Upper lobe of left lung (tissue), 6 donors: ENCODE measurements at places on chromosomes 7 and 10. TPM values are rescaled to one million over a fixed set of nuclear protein-coding genes. Genes with fewer than 3 reads are reported as not detected.

- no peaks in the 10 kb centered on the region for H3K36me3 ChIP-seq
- no peaks in the 10 kb centered on the region for H3K4me1 ChIP-seq
- H3K27me3 ChIP-seq, result no peaks in the 10 kb centered on the region
Measured at GRCh38 chr7:91864070-91864469, 16.4 kb downstream of the MTERF1 start.

DNA sequence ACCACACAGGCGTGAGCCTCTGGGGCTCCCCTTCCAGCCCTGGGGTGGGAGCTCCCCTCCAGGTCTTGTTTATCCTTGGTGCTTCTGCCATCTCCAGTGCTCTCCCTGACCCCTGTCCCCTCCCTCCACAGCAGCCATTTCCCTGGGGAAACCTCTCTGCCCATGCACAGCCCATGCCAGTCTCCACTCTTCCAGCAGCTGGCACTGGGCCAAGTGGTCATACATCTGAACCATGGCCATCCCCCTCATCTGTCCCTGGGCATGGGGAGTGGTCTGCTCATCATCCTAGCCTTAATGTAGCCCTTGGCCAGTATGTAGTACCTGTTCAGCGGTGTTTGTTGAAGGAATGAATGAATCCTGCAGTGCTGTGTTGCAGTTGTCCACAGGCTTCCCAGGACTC is 172.4 kb upstream of the ZNF32 start:
- H3K4me1 ChIP-seq, result peaks cover under 1% of the 10 kb centered on the region
- no peaks in the 10 kb centered on the region for H3K27me3 ChIP-seq
- DNase-seq, result no peak
- no peak overlapping the region for H3K4me3 ChIP-seq
- no peak overlapping the region for H3K27ac ChIP-seq

DNA sequence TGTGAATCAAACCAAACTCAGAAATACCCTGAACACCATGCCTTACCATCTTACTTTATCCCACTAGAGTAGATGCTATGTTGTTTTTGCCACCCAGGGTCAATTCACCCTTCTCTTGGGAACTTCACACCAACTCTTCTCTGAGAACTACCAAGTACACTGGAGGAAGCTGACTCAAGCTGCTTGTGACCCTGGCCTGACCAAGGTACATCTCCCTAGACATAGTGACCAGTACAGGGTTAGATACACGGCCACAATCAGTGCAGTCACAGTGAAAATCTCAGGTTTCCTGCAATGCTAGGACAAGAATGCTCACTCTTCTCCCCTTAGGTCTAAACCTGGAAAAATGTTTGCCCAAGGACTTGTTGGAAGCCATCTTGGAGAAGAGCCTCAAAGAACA is 31.8 kb downstream of the EZH2 start:
- H3K27ac ChIP-seq, result no peak overlapping the region
- H3K4me1 ChIP-seq, result no peaks in the 10 kb centered on the region
- H3K4me3 ChIP-seq, result no peak overlapping the region
- no peak for DNase-seq
- no peaks in the 10 kb centered on the region for H3K36me3 ChIP-seq

DNA sequence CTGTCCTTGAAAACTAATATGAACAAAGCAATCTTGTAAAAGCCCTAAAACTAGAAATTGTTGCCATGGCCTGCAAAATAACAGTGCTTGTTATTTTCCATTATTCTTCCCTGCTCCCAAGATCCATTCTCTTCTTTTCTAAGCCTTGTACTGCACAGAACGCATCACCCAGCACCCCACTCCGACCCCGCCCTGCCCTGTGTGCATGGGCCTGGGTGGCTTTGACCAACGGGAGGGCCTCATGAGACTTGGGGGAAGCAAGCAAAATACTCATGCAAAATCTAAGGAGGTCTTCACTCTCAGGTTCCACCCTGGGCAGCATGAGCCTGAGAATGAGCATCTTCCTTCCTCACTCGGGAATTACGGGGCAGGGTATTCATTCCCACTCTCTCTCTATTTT is 32.4 kb downstream of the NPY start:
- H3K36me3 ChIP-seq, result no peaks in the 10 kb centered on the region
- H3K27ac ChIP-seq, result no peak overlapping the region

DNA sequence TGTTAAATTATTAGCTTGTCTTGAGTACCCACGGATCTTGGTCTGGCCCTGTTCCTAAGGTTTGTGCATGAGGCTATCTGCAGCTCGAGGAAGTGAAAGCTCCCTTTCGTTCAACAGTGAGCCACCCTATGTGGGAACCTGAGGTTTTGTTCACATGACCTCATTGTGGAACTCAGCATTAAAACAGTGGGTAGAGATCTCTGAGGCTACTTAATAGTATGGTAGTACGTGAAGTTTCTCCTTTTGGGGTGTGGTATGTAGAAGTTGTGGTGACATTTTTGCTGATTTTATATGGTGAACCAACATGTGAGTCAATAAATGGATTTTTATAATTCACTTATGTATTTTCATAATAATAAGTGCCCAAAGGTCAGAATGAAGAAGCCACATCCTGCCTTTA is 252.7 kb upstream of the FERD3L start:
- H3K4me1 ChIP-seq, result no peaks in the 10 kb centered on the region
- no peak overlapping the region for H3K4me3 ChIP-seq
- no peaks in the 10 kb centered on the region for H3K36me3 ChIP-seq

DNA sequence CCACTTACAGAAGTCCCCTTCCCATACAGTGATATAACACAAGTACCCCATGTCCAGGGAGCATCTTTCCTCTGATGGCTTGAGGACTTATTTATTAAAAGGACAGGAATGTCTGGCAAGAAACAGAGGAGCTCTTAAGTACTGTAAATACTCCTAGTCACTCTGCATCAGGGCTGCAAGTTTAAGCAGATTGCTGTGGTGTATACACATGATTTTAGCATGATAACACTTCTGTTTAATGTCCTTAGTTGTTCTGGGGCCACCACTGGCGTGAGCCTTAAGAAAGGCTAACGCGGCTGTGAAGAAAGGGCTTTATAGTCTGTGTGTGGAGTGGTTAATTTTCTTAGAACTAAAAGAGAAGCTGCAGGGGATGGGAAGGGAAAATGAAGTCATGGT is 65.7 kb downstream of the GBF1 start:
- H3K27me3 ChIP-seq, result no peaks in the 10 kb centered on the region
- DNase-seq, result no peak
- H3K4me3 ChIP-seq, result no peak overlapping the region
- peaks cover 4% of the 10 kb centered on the region for H3K36me3 ChIP-seq
- H3K27ac ChIP-seq, result no peak overlapping the region
- H3K4me1 ChIP-seq, result peaks cover 10% of the 10 kb centered on the region

DNA sequence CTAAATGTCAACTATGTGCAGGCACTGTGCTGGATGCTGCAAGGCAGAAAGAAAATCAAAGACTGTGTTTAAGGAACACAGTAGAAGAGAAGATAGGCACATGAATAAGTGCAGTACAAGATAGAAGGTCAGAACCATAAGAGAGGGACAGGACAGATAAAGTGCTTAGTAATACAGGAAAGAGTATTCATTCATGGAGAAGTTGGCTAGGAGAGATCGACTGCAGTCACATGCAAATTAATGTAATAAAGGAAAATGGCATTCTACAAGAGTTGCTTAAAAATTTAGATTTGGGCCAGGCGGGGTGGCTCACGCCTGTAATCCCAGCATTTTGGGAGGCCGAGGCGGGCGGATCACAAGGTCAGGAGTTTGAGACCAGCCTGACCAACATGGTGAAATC is 24.8 kb downstream of the KIF5B start:
- peaks cover 64% of the 10 kb centered on the region for H3K36me3 ChIP-seq
- H3K27me3 ChIP-seq, result no peaks in the 10 kb centered on the region
- no peaks in the 10 kb centered on the region for H3K4me1 ChIP-seq
- no peak for DNase-seq
- no peak overlapping the region for H3K27ac ChIP-seq

- no peak overlapping the region for H3K4me3 ChIP-seq
- no peaks in the 10 kb centered on the region for H3K4me1 ChIP-seq
- H3K36me3 ChIP-seq, result no peaks in the 10 kb centered on the region
- DNase-seq, result no peak
Measured at GRCh38 chr7:19327018-19327417, 181.8 kb upstream of the FERD3L start.

- no peaks in the 10 kb centered on the region for H3K4me1 ChIP-seq
- no peak overlapping the region for H3K4me3 ChIP-seq
- no peak for DNase-seq
- H3K27ac ChIP-seq, result no peak overlapping the region
Measured at GRCh38 chr10:51389415-51390321, 309.7 kb downstream of the CSTF2T start.

The COBL gene
- total RNA-seq, result 41.6 TPM

The HOXA4 gene
- 1.8 TPM for total RNA-seq

The ITPRID1 gene
- not detected for total RNA-seq

The STRIP2 gene
- total RNA-seq, result 4.5 TPM

The RADIL gene
- 39.8 TPM for total RNA-seq

The SUGCT gene
- total RNA-seq, result not detected
